Activated naive CD4-positive, alpha-beta T cell treated with anti-CD3 and anti-CD28 coated beads for 36 hours (primary cell): ENCODE measurements at places on chromosomes 12 and 14. TPM values are rescaled to one million over a fixed set of nuclear protein-coding genes. Genes with fewer than 3 reads are reported as not detected.

SIX6 gene
- not detected for total RNA-seq

GRCh38 chr14:64195199-64195598 lies 99.0 kb downstream of the ESR2 start:
- DNase-seq: no peak

- no peak for DNase-seq
Observed at GRCh38 chr14:91297081-91297711, 52.7 kb upstream of the GPR68 start.

GRCh38 chr12:94308612-94309011 lies 151.1 kb downstream of the CEP83 start:
- DNase-seq: no peak

DNA sequence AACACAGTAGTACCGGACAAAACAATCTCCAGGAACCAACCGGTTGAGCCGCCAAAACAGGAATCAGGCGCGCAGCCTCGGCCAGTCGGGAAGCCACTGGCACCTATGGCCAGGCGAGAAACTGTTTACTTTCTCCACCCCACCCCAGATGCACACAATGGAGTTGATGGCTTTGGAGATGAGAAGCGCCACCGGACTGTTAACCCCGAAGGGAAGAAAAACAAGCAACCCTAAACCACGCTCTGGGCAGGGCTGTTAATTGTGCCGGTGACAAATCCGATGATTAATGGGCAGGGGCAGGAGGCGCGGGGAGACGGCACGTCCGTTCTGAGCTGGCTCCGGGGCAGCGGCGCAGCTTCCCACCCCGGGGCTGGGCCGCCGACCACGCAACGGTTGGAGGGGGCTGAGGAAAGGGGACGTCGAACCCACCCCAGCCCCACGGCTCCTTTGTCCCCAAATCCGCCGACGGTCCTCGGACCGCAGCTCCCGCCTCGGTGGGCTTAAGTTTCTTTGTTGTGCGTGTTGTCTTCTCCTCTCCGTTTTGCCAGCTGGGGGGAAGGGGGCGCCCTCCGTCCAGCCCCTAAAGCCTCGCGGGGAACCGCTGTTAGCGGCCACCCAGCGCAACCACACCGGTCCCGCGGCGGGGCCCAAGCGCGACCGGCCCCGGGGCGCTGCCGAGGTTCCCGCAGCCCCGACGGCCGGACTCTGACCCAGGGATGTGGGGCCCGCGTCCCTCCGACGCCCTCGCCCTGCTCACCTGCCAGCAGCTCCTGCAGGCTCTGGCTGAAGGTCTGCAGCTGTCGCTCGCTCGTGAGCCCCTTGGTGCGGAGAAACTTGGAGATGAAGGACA lies 790 bp downstream of the BTG1 start:
- peak; percentile 55 for DNase-seq

DNA sequence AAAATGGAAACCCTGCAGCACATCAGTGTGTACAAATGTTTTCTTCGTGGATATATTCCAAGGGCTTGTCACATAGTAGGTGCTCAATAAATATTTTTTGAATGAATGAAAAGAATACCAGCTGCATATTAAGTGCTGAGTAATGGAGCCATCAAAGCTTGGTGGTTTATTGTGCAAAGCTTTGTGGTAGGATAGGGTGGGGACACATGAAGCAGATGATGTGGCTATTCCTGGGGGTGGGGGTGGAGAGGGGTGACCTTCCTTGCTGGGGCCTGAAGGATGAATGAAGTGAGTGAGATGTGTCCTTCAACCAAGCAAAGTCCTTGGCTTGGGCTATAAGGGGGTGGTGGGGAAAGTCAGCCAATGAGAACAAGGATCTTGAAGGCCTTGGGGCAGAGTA lies 4.3 kb upstream of the KRT81 start:
- no peak for DNase-seq

DNA sequence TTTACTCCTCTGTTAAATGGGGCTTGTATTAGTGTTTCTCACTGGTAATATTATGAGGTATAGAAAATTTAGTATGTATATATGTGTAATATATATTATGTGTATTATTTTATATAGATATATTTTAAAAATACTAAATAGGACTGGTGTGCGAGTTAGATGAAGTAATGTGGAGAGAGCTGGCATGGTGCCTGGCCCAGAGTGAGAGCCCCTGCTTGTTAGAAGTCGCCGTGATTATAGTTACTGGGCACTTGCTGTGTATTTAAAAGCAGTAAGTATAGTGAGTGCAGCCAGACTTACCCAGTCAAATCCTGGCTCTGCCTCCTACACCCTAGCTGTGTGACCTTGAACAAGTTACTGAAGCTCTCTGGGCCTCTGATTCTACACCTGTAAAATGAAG lies 48.0 kb downstream of the WSCD2 start:
- DNase-seq: no peak

GRCh38 chr14:37202812-37203211 lies 5.1 kb downstream of the MIPOL1 start:
- no peak for DNase-seq

ABHD12B gene
- total RNA-seq: not detected

DNA sequence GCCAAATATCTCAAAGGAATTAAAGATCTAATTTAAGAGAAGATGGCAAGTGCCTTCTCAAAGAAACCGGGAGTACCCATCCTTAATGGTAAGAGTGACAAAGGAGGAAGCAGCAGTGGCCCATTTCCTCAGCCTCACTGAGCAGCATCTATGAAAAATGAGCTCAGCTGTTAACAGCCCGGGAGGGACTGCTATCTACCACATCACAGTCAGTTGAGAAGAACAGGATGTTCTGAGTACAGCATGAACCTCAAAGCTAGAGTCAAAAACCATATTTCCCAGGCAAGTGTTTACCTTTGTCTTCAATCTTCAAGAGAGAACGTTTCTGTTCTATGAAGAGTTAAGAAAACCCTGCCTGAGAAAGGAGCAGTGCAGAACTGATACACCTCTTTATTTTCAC lies 115.0 kb downstream of the BTG1 start:
- peak; percentile 76 for DNase-seq

DNA sequence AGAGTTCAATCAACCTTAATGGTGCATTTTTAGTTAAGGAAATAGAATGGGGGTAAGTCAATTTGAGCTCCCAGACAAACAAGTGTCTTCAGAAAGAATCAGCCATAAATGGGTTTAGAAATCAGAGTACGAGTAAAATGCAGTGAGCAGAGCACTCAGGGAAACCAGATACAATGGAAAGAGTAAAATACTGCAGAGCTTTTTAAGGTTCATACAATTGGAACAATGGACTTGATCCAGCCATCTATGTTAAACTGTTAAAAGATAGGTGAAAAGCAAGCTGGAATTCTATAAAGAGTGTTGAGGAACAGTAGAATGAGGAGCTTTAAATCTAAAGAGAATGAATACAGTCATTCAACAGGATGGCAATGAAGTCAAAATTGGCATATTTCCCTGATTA lies 23.8 kb upstream of the PCNX4 start:
- DNase-seq: no peak

DNA sequence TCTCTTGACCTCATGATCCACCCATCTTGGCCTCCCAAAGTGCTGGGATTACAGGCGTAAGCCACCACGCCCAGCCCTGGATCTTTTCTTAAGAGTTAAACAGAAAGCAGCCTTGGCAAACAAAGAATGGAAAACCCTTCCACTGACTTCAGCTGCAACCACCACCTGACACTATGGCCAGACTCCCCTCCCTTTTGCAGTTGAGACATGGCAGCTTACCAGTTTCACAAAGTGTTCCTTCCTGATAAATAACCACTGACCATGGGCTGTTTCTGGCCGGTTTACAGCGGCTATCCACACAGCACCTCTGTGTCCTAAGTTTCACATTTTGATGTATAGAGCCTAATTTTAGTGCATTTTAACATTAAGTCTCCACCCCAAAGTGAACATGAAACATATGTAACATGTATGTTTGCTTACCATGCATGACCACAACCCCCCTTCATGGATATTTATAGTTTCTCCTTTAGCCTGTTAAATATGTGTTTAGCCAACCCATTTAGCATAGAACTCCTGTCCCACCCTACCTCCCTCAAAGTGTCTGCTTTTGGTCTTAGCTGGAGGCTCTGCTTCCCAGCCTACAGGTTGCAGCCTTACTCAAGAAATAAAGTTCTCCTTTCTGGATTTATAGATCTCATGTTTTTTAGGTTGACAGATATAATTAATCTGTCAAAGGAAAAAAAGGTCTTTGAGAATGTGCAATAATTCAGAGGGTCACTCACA lies 32.7 kb upstream of the RAB21 start:
- DNase-seq: no peak

DNA sequence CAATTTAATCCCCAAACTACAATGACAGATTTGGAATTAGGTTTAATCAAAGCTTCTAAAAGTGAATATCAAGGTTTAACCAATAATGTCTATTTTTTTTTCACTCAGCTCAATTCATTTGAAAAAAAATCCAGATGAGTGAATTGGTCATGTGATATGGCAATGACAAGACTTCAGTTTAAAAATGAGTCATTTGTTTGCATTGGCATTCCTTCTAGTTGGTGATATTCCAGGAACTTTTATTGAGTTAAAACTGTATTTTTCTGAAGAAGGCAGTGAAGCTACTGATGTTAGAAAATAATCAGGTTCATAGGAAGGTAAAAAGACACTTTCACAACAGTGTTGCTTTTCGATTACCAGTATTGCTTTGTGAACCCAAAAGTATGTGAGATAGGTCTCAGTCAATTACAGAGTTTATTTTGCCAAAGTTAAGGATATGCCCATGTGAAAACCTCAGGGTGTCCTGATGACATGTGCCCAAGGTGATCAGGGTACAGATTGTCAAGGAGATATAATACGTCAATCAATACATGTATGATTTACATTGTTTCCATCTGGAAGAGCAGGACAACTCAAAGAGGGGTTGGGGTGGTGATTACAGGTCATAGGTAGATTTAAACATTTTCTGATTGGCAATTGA lies 1214.9 kb downstream of the GALC start:
- DNase-seq: no peak

ZNF740 gene
- 42.0 TPM for total RNA-seq

- no peak for DNase-seq
Observed at GRCh38 chr12:89618113-89618862, 90.3 kb downstream of the ATP2B1 start.

DNA sequence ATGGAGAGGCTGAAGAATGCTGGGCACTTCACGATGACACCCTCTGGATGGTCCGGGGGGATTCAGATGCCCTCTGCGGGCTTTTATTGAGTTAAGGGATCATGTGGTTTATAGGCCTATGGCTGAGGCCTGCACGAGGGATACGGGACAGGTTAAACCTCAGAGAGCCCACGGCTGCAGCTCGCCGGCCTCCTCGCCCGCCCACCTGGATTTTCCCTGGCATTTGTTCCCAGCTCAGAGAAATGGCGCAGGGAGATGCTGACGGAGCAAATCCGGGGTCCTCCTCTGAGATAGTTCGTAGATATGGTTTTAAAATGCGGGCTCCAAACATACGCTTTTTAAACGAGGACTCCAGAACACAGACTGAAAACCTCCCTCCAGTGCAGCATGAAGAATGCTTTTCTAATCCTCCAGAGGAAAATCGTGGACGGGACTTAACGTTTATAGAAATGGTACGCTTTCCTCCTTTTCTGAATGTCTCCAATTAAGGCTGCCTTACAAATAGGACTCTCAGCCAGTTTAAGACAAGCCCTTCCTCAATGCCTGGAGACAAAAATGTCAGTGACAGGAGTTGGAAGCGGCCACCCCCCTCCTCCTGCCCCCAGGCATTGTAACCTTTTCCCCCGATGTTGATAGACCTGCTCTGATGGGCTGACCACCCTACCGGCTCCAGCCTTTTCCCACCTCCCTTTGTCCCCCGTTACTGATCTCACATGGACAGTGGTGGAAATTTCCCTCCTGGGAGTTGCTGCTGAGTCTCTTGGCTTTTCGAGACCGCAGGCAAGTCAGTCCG lies 16.6 kb downstream of the CCND2 start:
- DNase-seq: no peak

- no peak for DNase-seq
Observed at GRCh38 chr12:110262442-110263388, 18.3 kb upstream of the ATP2A2 start.

GRCh38 chr12:32690927-32691326 lies 11.8 kb downstream of the DNM1L start:
- DNase-seq: no peak

DNA sequence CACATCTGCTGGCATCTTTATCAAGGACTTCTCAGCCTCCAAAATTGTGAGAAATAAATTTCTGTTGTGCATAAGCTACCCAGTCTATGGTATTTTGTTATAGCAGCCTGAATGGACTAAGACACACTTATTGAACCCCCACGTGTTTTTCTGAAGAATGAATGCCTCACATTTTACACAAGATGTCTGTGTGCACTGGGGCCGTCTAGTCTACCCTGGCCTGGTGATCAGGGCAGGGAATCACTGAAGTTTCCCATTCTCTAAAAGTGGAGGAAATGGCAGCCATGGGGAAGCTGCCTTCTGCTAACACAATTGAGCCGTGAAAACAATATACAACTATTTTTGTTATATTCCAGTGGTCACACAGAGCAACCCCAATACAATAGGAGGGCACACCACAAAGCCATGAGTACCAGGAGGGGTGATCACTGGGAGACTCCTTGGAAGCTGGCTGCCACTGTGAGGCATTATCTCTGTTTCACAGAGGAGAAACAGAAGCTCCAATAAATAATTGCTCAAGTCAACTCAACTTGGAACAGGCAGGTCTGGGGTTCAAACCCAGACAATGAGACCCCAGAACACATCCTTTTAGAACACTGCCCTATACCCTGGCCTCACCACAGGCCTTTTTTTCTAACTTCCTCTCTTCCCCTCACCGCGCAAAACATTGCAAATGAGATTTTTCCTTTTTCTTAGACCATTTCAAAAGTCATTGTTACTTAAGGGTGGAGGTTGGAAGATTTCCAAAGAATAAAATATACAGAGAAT lies 18.3 kb upstream of the LTA4H start:
- no peak for DNase-seq

- DNase-seq: no peak
Observed at GRCh38 chr14:66802962-66803361, 295.0 kb downstream of the GPHN start.

DNA sequence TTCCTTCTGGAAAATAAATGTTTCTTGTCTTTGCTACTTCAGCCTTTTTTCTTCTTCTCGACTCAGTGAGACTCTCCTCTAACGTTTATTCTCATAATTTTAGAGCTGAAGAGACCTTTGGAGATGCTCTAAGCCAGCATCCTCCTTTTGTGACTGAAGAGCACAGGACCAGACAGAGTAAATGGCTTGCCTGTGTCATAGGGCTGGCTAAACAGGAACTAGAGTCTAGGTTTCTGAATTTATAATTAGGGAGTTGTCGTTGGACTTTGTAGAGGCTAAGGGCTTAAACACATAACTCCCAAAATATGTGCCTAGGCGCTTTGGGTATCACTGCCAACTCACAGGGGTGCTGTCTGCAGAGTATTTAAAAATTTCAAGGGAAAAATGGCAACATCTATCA lies 98.5 kb downstream of the FGD4 start:
- DNase-seq: no peak

HOXC11 gene
- not detected for total RNA-seq

DNA sequence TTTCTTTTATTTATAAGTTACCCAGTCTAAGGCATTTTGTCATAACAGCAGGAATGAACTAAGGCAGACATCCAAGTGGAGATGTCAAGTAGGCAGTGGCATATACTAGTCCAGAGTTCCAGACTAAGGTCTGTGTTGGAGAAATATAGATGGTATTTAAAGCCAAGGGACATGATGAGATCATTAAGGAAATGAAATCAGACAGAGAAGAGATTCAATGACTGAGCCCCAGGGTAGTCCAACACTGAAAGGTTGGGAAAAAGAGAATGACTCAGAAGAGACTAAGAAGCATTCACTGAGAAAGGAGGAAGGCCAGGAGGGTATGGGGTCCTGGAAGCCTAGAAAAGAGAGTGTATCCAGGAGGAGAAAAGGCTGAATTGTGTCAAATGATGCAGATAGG lies 442.2 kb upstream of the CCDC196 start:
- no peak for DNase-seq

GRCh38 chr14:22802860-22803686 lies 12.2 kb downstream of the SLC7A7 start:
- no peak for DNase-seq
